ENCODE measurements at places on chromosomes 1 and 21.

GRCh38 chr1:154586641-154587040 is 19.1 kb downstream of the CHRNB2 start:
- no peak for DNase-seq

- no peak for DNase-seq
Observed at GRCh38 chr1:206074839-206075238, 21.9 kb downstream of the RHEX start.

DNA sequence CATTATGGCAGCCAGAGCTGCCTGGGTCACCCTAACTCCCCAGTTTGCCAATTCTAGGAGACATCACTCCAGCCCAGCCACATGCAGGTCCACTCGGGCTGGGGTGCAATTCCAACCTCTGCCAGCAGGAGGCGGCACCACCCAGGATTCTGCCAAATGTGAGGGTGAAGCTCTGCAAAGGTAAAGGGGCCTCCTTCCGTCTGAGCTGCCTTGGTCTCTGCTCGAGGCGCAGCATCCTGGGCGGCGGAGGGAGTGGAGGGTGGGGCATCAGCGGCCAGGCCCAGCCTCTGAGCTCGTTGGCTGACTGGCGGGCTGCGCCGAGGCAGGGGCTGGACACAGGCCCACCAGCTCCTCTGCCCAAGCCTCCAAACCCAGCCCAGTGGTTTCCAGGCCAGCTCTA is 63.8 kb downstream of the ARHGEF16 start:
- peak; percentile 25 for DNase-seq

- DNase-seq: no peak
Observed at GRCh38 chr1:192067360-192067759, 90.9 kb upstream of the RGS18 start.

DNA sequence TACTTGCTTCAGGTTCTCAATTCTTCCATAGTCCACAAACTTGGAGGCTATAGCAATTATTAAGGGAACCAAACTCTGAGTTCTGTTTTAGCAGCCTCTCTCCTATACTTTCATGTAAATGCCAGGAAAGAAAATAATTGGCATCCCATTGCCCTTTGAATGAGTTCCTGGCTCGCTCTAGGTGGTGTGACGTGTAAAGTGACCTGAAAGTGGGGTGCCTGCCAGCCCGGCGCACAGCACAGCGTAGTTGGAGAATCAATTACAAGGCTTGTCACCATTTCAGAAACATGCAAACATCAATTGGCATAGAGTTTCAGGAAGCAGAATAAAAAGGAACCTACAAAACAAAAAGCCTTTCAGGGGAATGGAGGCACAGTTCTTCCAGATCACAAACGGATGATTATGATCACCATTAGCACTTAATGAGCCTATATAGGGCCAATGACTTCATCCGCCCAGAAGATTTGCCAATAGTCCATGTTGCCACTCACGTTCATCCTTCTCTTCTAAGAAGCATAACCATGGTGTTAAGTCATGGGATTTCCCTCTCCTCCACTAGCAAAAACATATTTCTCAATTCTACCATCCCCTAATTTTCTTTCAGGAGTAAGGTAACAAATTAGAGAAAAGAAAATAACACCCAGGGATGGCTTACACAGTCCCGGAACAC is 354.6 kb upstream of the ADGRL2 start:
- DNase-seq: no peak

GRCh38 chr1:29240986-29241385 is 4.7 kb downstream of the PTPRU start:
- DNase-seq: no peak

GRCh38 chr21:31142600-31142999 is 104.3 kb upstream of the KRTAP19-8 start:
- peak; percentile 63 for DNase-seq

DNA sequence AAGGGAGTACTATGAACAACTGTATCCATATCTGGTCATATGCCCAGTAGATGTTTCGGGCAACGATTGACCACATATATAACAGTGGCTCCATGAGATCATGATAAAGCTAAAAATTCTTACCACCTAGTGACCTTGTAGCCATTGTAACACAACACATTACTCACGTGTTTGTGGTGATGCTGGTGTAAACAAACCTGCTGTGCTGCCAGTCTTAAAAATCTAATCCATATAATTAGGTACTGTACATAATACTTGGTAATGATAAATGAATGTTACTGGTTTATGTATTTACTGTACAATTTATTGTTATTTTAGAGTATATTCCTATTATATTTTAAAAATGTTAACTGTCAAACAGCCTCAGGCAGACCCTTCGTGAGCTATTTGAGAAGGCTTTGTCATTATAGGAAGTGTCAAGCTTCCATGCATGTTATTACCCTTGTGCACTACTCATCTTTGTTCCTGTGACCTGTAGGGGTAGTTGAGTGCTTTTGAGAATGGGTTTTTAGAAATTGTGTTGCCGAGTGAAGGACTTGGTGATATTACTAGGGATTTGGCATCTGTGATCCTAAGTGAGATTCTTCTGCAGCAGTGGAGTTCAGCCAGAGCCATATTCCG is 23.6 kb downstream of the DIP2A start:
- no peak for DNase-seq

DNA sequence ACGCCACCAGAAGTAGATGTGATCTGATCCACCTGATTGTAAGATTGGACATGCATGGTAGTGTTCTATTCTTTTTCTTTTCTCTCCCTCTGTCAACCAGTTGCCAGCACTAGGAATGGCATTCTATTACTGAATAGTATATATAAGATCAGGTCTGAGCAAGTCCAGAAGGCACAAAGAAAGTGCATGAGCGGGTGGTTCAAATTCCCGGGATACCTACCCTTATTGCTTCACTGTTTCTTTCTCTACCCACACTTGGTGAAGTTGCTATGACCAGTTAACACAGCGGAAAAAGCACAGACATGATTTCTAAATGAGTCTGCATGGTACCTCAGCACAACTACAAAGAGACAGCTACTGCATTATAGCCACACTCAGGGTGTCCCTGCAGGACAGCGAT is 64.0 kb downstream of the SLC9A1 start:
- DNase-seq: no peak

- DNase-seq: no peak
Observed at GRCh38 chr1:24898909-24899439, 31.1 kb downstream of the RUNX3 start.

DNA sequence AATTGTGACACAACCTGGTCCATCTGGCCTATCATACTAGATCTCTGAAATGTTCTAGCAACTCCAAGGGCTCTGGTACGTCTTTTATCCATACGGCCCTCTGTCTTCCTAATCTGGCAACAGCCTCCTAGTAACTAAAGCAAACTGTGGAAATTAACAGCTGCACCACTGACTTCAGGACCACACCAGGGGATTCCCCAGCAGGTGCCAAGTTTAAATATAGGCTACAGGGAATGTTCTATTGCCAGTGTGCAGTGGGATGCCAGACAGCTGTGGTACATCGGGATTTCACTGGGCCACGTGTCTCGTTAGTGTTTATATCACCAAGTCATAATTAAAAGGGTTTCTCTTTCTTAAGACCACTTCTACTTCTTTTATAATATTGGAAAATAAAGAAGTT is 94.3 kb downstream of the RGS2 start:
- no peak for DNase-seq

GRCh38 chr1:198598796-198599321 is 40.0 kb upstream of the PTPRC start:
- DNase-seq: no peak

DNA sequence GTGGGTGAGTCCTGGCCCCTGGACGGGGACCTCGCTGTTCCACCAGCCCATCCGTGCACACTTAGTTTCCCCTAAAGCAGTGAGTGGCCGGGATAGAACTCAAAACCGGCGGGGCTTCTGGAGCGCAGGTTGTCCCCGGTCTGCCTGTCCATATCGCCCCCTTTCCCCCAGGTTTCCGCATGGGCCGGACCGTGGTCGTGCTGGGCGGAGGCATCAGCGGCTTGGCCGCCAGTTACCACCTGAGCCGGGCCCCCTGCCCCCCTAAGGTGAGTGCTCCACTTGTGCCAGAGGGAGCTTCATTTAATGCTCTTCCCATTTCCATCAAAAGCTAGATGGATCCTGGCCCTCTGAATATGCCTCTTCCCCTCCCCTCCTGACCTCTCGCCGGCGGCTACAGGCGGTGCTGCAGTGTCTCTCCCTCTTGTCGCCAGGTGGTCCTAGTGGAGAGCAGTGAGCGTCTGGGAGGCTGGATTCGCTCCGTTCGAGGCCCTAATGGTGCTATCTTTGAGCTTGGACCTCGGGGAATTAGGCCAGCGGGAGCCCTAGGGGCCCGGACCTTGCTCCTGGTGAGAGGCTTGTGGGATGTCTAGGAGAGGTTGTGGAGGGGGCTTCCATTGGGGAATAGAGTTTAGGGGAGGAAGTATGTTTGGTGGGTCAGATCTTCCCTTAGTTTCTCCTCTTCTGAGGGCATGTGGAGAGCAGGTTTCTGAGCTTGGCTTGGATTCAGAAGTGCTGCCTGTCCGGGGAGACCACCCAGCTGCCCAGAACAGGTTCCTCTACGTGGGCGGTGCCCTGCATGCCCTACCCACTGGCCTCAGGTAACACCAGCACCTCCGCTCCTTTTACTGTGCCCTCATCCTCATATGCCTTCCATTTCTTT is 683 bp downstream of the PPOX start:
- no peak for DNase-seq

GRCh38 chr21:41016472-41016871 is 151.5 kb upstream of the BACE2 start:
- DNase-seq: no peak

DNA sequence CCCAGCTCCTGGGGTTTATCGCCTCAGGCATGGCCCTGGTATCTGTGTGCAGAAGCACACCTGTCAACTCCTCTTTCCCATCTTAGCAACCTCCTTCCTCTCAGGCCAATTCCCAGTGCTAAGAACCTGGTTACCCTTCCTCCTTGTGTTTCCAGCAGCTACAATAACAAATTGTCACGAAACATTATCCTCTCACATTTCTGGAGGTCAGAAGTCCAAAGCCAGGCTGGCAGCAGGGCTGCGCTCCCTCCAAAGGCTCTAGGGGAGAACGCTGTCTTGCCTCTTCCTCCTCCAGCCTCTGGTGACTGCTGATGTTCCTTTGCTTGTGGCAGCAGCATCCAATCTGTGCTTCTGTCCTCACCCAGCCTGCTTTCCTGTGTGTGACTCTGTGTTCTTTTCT is 10.7 kb upstream of the MRPS14 start:
- no peak for DNase-seq

GRCh38 chr21:38671773-38672172 is 134.0 kb upstream of the ETS2 start:
- DNase-seq: no peak

GRCh38 chr1:84946631-84947030 is 50.3 kb downstream of the MCOLN2 start:
- DNase-seq: no peak

- no peak for DNase-seq
Observed at GRCh38 chr1:89167590-89168230, 8.1 kb downstream of the GBP7 start.

GRCh38 chr1:151501474-151501873 is 9.7 kb upstream of the CGN start:
- no peak for DNase-seq

GRCh38 chr1:15128520-15129313 is 24.8 kb upstream of the TMEM51 start:
- DNase-seq: peak; percentile 72

- peak; percentile 52 for DNase-seq
Observed at GRCh38 chr1:116763787-116764465, 9.7 kb downstream of the CD2 start.

DNA sequence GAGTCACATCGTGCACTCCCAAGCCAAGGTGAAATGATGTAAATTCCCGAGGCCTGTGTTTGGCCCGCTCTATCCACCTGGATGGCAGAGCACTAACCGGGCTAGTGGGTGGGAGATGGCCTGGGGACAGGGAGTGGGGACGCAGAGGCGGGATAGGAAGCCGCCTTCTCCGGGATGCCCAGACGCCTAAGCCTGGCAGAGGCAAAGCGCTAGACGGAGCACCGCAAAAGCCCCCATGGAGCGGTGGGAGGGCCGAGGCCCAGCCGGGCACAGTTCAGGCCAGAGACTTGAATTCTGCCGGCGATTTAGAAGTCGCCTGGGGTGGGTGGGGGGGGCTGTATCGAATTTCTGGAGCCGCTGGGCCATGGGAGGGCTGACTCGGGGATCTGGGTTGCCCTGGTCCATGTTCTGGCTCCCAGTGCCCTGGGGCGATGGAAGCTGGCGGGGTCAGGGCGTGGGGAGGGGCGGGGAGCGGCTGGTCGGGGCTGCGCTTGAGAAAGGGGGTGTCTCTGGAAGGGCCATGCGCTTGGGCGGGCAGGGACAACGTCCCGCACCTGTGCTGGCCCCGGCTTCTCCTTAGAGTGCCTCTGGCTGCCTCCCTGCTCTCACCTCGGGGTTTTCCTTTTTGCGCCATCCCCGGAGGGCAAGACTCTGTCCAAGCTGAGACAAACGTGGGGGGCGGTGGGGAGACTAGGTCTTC is 28.0 kb downstream of the KIAA2013 start:
- DNase-seq: no peak

DNA sequence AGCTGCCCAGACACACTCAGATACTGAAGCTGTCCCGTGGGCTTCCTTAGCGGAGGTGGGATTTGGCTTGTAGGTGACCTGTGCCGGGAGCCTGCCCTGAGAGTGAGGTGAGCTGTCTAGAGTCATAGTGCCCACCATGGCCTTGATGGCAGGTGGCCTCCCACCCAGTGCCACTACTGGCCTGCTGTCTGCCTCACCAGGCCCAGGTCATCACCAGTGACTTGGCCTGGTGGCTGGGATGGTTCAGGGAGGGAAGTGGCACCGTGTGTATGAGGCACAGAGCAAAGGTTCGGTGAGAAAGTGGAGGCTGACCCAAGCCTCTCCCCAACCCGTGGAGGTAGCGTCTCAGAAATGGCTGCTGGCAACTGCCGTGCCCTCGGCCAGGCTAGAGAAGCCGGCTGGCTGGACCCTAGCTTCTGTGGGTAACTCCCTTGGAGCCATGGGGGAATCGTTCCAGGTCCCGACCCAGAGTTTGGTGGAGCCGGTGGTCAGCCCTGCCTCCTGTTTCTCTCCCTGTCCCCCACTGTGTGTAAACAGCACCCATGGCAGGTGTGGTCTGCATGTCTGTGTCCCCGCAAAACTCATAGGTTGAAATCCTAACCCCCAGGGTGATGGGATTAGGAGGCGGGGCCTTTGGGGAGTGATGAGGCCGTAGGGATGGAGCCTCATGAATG is 155.4 kb upstream of the C1orf174 start:
- DNase-seq: no peak

DNA sequence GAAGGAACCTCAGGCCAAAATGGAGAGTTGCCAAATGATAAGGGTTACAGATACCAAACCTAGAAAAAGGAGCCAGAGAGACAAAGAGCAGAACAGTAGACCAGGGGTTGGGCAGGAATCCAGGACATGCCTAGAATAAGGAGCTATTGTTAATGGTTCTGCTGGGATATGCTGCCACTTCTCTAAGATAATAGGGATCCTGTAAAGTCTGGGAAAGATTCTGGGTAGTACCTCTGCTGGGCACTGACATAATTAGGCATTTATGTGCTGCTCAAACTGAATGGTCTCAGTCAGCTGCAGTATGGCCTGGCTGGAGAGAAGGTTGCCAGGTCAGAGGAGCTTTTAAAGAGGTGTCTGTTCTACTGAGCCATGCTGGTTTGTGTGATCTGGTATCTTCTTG is 19.9 kb upstream of the NRIP1 start:
- no peak for DNase-seq
